NAMALWA (cell line): ENCODE measurements at places on chromosomes 2 and 18.

GRCh38 chr2:85779641-85780315 lies 26.0 kb downstream of the ATOH8 start:
- no peak for DNase-seq

DNA sequence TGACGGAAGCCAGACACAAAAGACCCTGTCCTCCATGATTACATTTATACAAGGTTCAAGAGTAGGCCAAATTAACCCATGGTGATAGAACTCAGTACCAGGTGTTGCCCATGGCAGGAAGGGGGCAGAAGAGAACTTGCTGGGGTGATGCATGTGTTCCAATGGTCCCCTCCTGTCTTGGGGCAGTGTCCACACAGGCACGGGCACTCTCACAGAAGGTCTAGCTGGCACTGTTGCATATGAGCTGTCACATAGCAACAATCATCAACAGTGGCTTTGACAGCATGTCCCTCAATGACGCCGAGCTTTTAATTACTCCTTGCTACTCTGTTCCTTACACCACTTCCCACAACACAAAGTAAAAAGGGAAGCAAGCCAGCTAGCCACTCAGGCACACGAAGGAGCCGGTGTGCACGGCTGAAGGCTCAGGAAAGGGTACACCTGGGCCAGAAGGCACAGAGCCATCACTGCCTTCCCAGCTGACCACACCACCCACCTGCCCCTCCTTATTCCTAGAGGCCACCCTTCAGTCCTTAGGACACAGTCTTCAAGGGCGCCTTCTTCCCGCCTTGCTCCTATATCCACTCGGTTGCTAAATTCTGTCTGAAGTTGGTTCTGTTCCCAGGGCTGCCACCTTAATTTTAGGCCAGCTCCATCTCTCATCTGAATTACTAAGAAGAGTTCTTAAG lies 28.9 kb downstream of the RPL31 start:
- no peak for DNase-seq

- DNase-seq = no peak
These were observed 173.7 kb downstream of the PTPRM start for GRCh38 chr18:7740821-7741220.

- no peak for DNase-seq
These were observed 18.5 kb upstream of the NPAS2 start for GRCh38 chr2:100801402-100801801.

DNA sequence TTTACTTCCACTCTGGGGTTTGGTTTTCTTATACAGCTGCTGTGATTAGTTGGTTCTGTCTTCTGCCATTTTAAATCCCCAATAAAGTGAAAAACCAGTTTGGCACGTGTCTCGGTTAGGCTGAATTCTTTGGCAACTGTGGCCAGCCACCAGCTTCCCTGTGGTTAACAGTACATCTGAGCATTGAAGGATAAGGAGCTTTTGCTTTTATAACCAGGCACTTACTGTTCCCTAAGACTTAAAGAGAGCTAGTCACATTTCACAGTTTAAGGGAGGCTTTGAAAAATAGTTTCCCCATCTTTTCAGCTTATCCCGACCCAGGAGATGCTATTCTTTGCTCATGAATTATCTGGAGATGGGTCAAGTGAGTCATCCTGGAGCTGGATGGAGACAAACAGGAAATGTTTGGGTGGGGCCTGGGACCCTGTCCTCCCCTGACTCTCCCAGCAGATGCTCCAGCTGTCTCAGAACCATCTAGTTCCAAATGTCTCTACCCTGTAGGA lies 57.3 kb upstream of the EML6 start:
- DNase-seq = no peak

- no peak for DNase-seq
These were observed 76.8 kb downstream of the POLR1A start for GRCh38 chr2:86028766-86029381.

DNA sequence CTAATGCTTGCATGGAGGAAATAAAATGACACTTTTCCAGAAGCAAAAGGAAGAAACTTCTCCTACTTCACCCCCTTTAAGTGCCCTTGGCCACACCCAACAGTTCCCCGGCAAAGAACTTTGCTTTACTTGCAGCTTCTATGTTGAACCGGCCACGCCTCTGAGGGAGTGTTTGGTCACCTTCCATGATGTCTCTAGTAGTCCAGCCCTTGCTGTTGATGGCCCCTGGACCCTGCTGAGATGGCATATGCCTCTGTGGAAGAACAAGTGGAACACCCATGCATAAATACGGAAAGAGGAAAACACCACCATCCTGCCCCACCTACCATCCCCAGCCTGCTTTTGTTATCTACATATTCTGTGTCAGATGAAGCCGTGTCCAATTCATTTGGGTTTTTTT lies 218.3 kb upstream of the POU3F3 start:
- DNase-seq = no peak

DNA sequence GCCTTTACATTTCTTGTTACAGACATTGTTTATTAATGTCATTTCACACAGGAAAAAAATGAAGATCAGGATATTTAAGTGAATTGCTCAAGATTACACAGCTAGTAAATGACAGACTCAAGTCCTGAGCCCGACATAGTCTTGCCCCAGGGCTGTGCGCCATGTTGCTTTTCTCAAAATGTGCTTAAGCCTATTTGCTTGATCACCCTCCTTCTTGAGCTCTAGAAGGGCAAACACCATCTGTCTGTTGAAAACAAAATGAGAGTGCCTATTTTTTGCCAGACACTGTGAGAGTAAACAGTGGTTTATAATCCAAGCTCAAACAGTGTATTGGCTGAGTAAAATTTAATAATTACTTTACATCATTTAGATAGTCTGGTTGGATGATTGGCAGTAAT lies 34.8 kb upstream of the HNMT start:
- no peak for DNase-seq

GRCh38 chr2:24421668-24422067 lies 61.3 kb upstream of the ITSN2 start:
- peak; percentile 66 for DNase-seq

GRCh38 chr18:9048808-9049494 lies 53.5 kb upstream of the NDUFV2 start:
- no peak for DNase-seq

GRCh38 chr2:219228041-219228910 lies 1.2 kb downstream of the ATG9A start:
- peak; percentile 34 for DNase-seq

DNA sequence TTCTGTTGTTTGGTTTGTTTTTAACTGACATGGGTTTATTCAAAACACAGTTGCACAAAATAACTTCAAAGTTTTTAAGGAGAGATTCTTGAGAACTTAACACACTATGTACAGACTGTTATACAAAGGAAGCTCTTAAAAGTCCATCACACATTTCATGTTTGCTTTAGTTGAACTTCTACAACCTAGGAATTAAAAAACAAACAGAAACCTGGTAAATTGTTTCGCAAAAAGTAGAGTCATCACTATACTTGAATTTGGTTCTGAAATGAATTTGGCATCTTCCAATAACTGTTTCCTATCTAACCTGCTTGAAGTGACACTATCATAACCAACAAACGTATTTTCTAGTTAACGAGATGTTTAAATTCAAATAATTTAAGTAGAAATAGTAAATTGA lies 21.8 kb downstream of the TRIP12 start:
- no peak for DNase-seq

- DNase-seq = no peak
These were observed 81.3 kb downstream of the TFCP2L1 start for GRCh38 chr2:121203591-121204249.
